OCI-LY7 (cell line): ENCODE measurements at places on chromosomes 5 and 9. TPM values are rescaled to one million over a fixed set of nuclear protein-coding genes. Genes with fewer than 3 reads are reported as not detected.
A peak's percentile ranks its signal among the peaks of the same experiment; 100 is the strongest.

GRCh38 chr5:87313216-87313615, 45.5 kb downstream of the RASA1 start:
- no peak for DNase-seq

DNA sequence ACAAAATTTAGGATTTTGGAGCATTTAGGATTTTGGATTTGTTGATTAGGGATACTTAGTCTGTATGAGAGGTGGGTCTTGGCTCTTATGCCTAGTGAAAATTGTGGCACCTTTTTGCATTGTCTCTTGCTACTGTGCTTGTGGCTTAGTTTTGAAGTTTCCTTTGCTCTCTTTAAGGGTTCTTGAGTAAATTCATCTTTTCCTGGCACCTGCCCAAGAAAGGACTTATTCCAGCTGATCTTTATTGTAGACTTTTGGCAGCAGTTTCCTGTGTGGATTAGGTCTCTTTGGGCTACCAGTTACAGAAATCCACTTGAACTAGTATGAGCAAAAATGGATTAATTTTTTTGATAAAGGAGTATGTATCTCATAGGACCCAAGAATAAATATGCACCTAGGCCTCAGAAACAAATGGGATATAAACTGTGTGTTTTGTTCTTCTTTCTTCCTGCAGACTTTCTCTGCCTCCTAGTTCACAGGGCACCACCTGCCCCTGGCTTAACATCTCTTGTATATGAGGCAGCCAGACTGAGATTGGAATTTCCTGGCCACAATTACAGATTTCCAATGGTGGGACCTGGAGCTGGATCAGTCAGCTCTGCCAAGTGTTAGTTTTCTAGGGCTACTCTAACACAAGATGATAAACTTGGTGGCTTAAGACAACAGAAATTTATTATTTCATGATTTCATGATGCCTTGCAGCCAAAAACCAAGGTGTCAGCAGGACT, 44.6 kb downstream of the FOCAD start:
- DNase-seq = no peak

KLF4 gene
- not detected in 2 replicates for total RNA-seq

PCDHGB2 gene
- total RNA-seq = 9.2 and 10.9 TPM in 2 replicates

- no peak for DNase-seq
Observed at GRCh38 chr5:150158170-150158949, 2.7 kb upstream of the PDGFRB start.

DNA sequence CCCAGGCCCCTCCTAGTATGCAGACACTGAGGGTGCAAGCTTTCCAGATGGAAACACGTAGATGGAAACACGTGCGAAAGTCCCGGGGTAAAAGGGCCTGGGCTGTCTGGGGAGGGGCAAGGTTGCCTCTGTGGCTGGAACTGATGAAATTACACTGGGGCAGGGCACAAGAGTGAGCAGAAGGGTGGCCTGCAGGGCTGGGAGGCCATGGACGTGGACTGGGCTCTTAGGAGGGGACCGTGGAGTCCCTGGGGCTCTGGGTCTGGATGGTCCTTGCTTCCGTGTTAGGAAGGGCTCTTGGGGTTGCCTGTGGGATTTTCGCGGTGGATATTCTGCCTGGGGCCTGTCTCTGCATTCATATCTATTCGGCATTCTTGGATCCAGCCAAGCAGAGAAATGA, 63.3 kb downstream of the IRX1 start:
- DNase-seq = no peak

GRCh38 chr9:7937761-7938491, 138.3 kb upstream of the DMAC1 start:
- no peak for DNase-seq

GARIN3 gene
- total RNA-seq = not detected in 2 replicates

GRCh38 chr9:136847088-136847825, 2.0 kb upstream of the PHPT1 start:
- peak; percentile 20 for DNase-seq

GRCh38 chr5:90528601-90529193, 687 bp downstream of the LYSMD3 start:
- DNase-seq = peak; percentile 21

DNA sequence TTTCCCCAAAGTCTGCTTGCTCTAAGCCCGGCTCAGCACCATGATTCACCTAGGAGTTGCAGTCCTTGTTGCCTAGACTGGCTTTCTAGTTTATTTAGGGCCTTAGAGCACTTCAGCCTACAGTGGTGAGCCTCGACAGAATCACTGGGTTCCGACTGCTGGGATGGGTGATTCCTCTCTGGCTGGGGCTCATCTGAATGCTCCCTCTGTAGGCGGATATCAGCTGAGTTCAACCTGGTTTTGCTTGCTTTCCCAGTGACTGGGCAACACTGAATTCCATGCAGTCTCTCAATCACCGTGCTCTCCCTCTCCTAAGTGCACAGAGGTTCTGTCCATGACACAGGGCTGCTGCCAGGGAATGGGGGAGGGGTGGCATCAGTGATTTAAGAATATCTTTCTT, 54.1 kb downstream of the OSMR start:
- DNase-seq = no peak

FBXL7 gene
- total RNA-seq = not detected in 2 replicates

GRCh38 chr9:76359365-76359764, 34.9 kb downstream of the RFK start:
- DNase-seq = no peak

GRCh38 chr5:119897537-119898370, 268.4 kb downstream of the FAM170A start:
- no peak for DNase-seq

GRCh38 chr5:168328814-168329213, 37.4 kb downstream of the WWC1 start:
- peak; percentile 54 for DNase-seq

- DNase-seq = no peak
Observed at GRCh38 chr5:132601071-132601728, 44.4 kb downstream of the RAD50 start.

- no peak for DNase-seq
Observed at GRCh38 chr5:40258222-40258621, 421.5 kb upstream of the PTGER4 start.

- DNase-seq = no peak
Observed at GRCh38 chr9:74444369-74444768, 52.8 kb upstream of the RORB start.

DNA sequence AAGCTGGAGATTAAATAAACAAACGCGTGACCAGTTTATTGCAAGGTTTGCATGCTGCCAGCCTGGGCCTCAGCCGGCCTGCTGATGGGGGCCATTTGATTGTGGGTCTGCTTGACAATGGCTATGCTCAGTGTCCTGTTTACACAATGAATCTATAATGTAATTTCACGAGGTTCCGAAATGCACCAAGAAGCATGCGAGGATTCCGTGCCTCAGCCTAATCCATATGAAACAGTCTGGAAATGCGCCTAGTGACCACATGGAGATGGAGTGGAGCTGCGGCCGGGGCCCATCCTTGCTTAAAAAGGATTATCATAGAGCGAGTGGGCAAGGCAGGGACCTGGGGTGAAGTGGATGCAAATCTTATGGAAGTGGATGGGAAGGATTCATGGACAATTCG, 382.4 kb downstream of the CDK5RAP2 start:
- DNase-seq = no peak

DNA sequence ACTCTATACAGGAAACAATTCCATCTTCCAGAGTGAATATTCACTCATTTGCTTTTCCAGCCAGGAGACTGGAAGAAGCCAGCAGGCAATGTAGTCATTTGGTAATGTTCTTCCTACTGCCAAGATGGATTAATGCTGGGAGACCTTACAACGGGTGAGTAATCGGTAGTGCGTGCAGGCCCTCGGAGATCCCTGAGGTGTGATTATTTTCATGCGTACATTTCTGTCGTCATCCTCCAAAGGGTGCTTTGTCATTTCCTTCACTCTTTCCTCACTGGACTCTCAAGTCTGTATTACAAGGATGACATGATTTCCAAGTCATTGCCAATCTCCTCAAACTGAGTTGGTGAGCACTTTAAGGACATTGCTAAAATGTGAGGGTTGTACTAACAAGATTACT, 263.5 kb downstream of the CWC27 start:
- DNase-seq = no peak

IRX1 gene
- not detected in 2 replicates for total RNA-seq

GBGT1 gene
- total RNA-seq = 3.9 and 5.9 TPM in 2 replicates

HRCT1 gene
- not detected in 2 replicates for total RNA-seq

LHX6 gene
- total RNA-seq = not detected in 2 replicates

DNA sequence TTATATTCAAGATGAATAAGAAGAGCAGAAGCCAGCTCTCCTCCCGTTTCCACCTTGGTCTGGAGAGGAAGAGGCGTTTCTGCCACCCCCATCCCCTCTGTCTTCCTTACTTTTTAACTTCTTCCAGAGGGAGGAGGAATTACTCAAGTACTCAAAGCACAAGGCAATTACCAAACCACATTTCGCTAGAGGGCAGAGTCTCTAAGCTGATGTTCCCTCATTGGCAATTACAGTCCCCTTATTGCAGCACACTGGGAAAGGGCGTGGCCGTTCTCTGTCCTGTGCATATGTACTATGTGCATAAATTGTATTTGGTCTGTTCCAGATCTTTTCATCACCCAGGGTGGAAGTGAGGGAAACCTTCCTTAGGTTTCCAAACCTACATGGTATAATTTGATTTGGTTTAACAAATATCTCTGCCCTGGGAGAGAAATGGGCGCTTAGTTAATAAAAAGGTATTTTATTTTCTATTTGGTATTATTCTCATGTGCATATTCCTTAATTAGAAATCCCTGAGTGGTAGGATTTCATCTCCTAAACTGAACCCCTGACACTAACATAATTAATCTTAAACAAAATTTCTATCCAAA, 29.8 kb upstream of the ALDOB start:
- peak; percentile 29 for DNase-seq
